ENCODE measurements at places on chromosomes 1 and 21. TPM values are rescaled to one million over a fixed set of nuclear protein-coding genes. Genes with fewer than 3 reads are reported as not detected.

Gene TBX15
- total RNA-seq, result not detected

Gene ZC3H12A
- total RNA-seq, result 3.9 TPM

Gene CCT3
- total RNA-seq, result 818 TPM

Gene MCOLN2
- not detected for total RNA-seq

Gene CROCC
- 14.6 TPM for total RNA-seq

Gene EFNA1
- total RNA-seq, result 96.1 TPM

Gene KNCN
- total RNA-seq, result not detected

Gene ILDR2
- total RNA-seq, result 0.61 TPM

Gene AJAP1
- not detected for total RNA-seq

Gene FLG2
- under 0.01 TPM for total RNA-seq

Gene OLIG1
- total RNA-seq, result not detected

Gene COL16A1
- total RNA-seq, result 35.6 TPM

Gene HES3
- total RNA-seq, result not detected

Gene TNNI3K
- total RNA-seq, result 0.32 TPM

Gene AP4B1
- 40.9 TPM for total RNA-seq

Gene AXDND1
- under 0.01 TPM for total RNA-seq

Gene ESPN
- total RNA-seq, result 1.3 TPM

Gene TSPEAR
- total RNA-seq, result not detected

Gene IVL
- total RNA-seq, result not detected

Gene MMEL1
- total RNA-seq, result 1.5 TPM

Gene SLFNL1
- 0.46 TPM for total RNA-seq

Gene TOR3A
- 28.1 TPM for total RNA-seq

Gene TRIM46
- total RNA-seq, result 3.5 TPM

Gene S1PR1
- total RNA-seq, result 159 TPM

Gene TRMT13
- 8.8 TPM for total RNA-seq

Gene VAMP4
- total RNA-seq, result 6.8 TPM

Gene PTGER3
- total RNA-seq, result 0.32 TPM

Gene OLFML2B
- total RNA-seq, result 0.32 TPM

Gene OLFML3
- 1.3 TPM for total RNA-seq

Gene PLA2G2D
- total RNA-seq, result not detected

Gene OR10Z1
- total RNA-seq, result not detected

Gene TRNP1
- total RNA-seq, result 7.5 TPM

Gene DTL
- 21.9 TPM for total RNA-seq

Gene TRIM17
- total RNA-seq, result not detected

Gene BNIPL
- 0.32 TPM for total RNA-seq

Gene EEIG2
- total RNA-seq, result 7.5 TPM

Gene DFFB
- total RNA-seq, result 16.9 TPM
